HL-60 (cell line): ENCODE measurements at places on chromosomes 16 and 17.

DNA sequence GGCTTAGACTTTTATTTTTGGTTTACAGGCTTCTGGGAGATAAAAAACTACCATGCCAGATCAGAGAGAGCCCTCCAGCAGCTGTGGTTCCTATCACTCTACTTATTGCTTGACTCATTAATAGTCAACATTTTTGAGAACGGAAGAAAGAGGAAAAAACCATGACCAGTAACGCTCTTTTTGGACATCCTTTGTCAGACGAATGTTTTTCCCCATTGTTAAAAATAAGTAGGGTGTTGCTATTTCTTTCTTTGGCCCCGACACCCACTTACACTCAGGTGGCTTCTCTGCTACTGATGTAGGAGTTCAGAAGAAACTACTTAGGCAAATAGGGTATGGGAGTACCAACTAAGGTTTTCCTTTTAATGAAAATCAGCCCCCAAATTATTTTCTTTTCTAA is 27.5 kb downstream of the TVP23A start:
- DNase-seq: no peak

- DNase-seq: no peak
These were observed 1.4 kb downstream of the RFNG start for GRCh38 chr17:82050152-82050760.

DNA sequence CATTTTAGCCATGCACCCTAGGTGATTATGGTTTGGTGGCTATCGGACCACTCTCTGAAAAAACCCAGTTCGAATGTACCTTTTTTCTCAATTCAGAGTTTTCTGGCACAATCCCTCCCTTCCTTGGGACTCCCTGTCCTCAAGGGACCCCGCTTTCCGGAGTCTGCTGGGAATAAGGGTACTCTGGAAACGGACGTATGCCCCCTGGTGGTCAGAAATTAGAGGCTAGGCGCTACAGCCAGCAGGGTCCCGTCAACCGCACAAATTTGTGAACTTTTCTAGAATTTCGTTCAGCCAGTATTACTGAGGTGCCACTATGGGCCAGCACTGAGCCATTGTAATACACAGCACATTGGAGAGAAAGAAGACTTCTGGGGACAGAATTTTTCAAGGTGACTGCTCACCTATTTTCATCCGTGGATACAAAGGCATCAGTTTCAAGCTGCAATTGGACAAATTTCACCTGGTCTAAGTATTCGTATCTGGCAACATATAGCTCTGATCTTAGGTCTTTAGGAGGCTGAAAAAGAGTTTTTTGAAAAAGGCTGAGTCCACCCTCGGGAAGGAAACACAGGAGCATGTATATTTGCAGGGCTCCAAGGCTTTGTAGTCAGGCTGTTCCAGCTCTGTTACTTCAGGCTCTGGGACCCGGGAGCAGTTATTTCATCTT is 27.1 kb upstream of the CRYBA1 start:
- DNase-seq: peak; percentile 83

- no peak for DNase-seq
These were observed 601 bp downstream of the CDH15 start for GRCh38 chr16:89172171-89172527.

- DNase-seq: peak; percentile 27
These were observed 785 bp downstream of the NME3 start for GRCh38 chr16:1770328-1771187.
